Foreskin fibroblast (primary cell): ENCODE measurements at places on chromosomes 16 and 17.

DNA sequence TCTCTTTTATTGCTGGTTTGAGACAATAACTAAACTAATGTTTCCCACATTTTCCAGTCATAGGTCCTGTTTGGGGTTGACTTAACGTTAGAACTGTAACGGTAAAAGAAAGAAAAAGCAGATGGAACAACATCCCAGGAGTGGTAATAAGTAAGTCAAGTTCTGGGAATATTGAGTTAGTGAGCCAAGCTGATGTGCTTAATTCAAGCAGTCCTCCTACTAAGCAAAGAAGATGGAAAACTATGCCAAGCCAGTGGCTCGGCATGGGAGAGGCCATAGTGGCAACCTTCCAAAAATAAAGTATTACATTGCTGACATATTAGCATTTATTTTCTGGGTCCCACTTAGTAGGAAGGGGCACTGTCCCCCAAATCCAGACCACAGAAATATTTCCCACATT, 161.7 kb upstream of the CDH5 start:
- DNase-seq, result peak; percentile 46

- DNase-seq, result no peak
Observed at GRCh38 chr16:8986111-8986510, 22.4 kb upstream of the USP7 start.

- DNase-seq, result no peak
Observed at GRCh38 chr16:12215277-12216105, 239.0 kb downstream of the SNX29 start.

- no peak for DNase-seq
Observed at GRCh38 chr17:16297367-16298139, 55.7 kb downstream of the CENPV start.

- peak; percentile 89 for DNase-seq
Observed at GRCh38 chr17:62790564-62790986, 17.5 kb downstream of the MARCHF10 start.

- peak; percentile 31 for DNase-seq
Observed at GRCh38 chr16:88376835-88377726, 5.7 kb upstream of the ZNF469 start.

DNA sequence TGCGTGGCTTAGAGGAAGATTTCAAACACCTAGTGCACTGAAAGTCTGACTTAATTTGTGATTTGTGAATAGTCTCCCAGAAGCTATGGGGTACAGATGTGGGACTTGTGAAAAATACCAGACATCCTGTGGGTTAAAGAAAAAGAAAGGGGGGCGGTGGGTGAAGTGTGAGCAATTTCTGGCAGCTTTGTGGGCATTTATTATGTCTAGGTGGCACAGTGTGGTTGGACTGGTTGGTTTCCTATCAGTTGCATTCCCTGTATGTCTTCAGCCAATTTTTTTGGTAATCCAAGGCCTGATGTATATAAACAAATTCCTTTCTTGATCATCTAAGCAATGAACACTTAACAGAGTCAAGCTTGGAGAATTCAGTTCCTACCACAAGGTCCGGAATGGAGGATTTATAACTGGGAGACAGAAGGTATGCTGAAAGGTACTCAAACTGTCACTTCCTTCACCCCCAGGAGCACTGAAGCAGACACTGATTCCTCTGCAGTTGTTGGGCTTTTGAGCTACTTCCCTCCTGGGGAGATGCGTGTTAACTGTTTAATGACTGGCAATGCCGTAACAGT, 211.6 kb downstream of the WWOX start:
- no peak for DNase-seq

DNA sequence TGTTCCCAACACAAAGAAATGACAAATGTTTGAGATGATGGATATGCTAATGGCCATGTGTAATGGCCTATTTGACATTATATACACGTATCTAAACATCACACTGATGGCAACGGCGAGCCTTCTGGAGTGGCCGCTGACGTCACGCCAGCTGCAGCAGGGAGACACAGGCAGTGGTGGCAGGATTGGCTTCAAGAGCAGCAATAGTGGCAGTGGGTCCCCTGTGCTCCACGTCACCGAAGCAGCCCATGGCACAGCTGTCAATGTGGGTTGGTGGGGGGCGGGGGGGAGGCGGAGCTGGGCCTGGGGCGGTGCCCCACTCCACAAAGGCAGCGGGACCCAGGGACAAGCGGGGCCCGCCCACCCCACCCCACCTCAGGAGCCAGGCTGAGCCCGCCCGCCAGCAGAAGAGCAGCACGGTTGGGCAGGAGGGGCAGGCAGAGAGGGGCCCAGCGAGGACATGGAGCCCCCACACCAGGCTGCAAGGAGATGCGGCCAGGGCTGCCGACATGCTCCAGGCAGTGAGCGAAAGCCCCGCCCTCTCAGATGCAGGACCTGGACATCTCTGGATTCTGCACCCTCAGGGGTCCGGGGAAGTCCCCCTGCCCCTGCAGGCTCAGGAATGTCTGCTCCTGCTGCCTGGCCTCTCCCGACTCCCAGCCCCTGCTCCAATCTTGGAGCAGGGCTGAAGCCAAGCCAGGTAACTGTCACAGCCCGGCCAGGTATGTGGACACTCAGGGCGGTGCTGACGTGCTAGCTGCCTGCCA, 64.6 kb downstream of the USP32 start:
- DNase-seq, result no peak

GRCh38 chr17:16878084-16878483, 93.8 kb downstream of the TNFRSF13B start:
- DNase-seq, result no peak

DNA sequence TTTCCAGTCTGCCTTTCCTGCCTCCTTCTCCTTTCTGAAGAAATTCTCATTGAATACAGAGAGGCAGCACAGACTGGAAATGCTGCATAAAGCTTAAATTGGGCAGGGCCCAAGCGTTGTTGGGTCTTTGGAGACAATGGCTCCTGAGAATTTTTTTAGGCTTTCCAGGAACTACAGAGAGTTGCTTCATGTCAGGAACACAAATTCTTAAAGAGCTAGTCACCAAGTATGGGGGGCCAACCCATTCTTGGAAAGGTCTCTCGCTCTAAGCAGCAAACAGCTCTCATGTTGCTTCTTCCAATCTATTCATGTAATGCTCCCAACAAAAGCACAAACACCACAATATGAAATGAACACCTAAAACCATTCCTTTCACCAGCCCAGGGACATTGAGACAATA, 6.9 kb downstream of the HNF1B start:
- DNase-seq, result peak; percentile 36

- DNase-seq, result no peak
Observed at GRCh38 chr16:90027611-90028010, 8.4 kb upstream of the DBNDD1 start.

- DNase-seq, result no peak
Observed at GRCh38 chr16:85170066-85170491, 57.8 kb upstream of the CIBAR2 start.

GRCh38 chr16:56279132-56279531, 87.8 kb downstream of the GNAO1 start:
- DNase-seq, result no peak

DNA sequence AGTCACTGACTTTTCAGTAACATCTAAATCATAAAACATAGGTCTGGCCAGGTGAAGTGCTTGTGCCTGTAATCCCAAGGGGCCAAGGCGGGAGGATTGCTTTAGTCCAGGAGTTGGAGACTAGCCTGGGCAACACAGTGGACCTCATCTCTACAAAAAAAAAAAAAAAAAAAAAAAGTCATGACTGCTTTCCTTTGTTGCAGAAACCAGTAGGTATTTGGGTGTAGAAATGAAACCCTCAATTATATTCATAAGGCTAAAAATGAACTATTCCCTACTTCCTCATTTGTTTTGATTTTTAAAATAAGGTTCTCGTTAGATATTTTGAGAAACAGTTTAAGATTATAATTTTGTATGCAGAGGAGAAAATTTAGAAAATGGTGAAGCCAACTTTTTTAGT, 26.0 kb downstream of the PITPNC1 start:
- DNase-seq, result no peak

GRCh38 chr16:70686376-70687101, 686 bp upstream of the MTSS2 start:
- no peak for DNase-seq

DNA sequence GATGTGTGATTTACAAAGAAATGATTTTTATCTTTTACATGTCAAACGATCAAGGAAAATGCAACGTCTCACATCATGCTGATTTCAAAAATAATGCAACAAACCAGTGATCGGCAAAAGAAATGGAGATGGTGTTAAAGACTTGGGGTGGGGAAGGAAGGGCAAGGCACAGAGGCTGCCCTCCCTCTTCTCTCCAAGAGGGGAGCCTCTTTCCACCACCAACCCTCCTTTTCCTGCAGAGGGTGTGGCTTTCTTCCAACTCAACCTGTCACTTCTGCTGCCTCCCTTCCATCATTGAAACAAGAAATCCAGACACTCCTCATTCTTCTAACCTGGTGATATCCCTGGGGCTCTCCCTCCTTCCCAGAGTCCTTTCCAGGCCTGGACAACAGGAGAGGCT, 320.8 kb downstream of the SLC39A11 start:
- DNase-seq, result no peak

DNA sequence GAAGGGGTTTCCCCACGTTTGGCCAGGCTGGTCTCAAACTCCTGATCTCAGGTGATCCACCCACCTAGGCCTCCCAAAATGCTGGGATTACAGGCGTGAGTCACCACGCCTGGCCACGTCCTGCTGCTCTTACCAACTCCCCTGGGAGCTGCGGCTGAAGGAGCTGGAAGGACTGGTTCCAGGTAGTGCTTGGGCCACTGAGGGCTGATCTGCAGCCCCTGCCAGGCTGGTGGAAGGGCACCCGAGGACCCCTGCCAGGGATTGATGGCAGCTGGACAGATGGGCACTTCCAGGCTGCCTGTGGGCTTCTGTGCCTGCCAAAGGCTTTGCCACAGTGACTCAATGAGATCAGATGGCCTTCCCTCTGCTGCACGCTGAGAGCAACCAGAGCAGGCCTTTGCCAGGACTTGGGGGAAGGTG, 2.3 kb downstream of the OXLD1 start:
- DNase-seq, result no peak
